NCI-H1105 treated with DMSO at 0.1 percent for 48 hours (cell line): ENCODE measurements at places on chromosomes 3 and 15.

DNA sequence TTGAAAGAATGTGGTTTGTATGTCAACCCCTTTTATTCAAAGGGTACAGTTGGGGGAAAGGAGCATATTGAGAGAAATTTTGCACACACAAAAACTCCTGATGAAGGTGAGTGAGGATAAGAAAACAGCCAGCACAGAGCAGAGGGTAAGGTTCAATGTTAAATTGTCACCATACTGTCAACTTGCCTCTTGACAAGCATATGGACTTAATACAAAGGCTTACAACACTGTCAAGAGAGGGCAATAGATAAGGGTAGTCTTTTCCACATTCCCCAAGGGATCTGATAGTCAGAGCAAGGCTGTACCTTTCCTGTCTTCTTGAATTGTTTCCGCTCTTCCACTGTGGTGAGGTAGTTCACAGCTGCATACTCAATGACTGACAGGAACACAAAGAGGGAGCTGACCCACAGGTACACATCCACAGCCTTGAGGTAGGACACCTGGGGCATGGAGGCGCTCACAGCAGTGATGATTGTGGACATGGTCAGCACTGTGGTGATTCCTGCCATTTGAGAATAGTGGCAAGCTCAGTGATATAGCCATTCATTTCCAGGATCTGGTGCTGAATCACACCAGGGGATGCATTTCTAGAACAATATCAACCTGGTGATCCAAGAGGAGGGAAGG lies 20.4 kb upstream of the RIOX2 start:
- no peak for DNase-seq

GRCh38 chr3:194058189-194058571 lies 77.8 kb upstream of the HES1 start:
- peak; percentile 93 for DNase-seq

GRCh38 chr3:158522221-158523136 lies 48.5 kb upstream of the MLF1 start:
- no peak for DNase-seq

DNA sequence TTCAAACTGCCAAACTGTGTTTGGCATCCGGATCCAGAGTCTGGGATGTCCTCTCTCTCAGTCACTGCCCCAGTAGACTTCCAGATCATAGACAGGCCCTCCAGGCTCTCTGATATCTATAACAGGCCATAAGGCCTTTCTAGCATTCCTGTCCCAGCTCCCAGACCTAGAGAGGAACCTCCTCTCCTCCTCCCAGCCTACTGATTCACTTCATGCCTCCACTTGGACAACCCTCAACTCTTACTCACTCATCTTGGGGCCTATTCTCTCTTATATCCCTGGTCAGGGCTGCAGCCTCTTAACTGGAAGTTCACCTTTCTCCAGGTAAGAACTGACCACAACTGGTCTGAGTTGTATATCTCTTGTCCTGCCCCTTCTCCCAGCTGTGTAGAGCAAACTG lies 253.7 kb upstream of the TRIM42 start:
- DNase-seq = no peak

DNA sequence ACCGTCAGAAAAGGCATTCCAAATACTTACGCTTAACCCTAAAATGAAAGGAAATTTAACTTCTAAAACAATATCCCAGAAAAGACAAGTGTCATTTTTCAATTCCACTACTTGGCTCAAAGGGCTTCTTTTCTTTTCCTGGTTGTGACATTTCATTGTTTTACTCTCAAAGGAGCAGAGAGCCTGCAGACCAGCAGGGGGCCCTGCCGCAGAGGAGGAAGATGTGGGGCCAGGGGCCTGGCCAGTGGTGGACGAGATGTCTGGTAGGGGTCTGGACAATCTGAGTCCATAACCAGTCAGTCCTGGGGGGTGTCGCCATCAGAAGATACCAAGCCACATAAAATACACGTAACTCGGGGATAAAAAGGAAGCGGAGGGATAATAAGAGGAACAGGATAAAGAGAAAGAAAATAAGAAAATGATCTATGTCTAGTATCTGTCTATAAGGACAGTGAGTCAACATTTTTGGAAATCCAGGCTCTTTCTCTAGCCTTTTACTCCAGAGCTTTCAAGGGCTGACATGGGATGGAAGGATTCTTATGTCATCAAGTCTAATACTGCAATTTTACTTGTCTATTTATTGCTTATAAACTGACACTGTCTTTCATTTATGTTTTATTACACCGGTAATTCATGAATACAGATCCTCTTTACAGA lies 54.2 kb upstream of the ARHGEF3 start:
- no peak for DNase-seq

- no peak for DNase-seq
Measured at GRCh38 chr3:166764698-166765318, 615.3 kb downstream of the ZBBX start.

GRCh38 chr3:159989973-159990846 lies 1.6 kb downstream of the IL12A start:
- DNase-seq = no peak

DNA sequence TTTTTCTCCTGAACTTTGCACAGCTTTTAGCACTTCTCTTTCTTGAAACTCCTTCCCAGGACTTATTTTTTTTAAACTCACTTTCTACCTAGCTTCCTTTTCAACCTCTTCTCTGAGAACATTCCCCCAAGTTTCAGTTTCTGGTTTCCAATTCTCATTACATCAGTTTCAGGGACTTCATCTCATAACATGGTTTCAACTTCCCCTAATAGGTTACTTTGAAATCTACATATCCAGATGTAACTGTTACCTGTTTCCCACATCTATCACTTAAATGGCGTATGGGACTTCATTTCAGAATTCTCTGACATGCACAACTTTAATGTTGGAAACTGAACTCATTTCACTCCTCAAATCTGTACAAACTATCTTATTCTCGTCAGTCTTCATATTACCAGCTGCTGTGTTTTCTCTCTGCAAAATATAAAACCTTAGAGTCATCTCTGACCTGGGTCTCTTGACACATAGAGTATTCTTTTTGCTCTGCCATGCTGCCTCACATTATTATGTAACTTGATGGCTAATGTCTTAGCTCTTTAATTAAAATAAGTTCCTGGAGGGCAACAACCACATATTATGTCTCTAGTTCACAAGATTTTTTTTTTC lies 58.4 kb downstream of the NME9 start:
- no peak for DNase-seq

- DNase-seq = no peak
Measured at GRCh38 chr3:64900156-64900555, 212.4 kb upstream of the ADAMTS9 start.

- DNase-seq = peak; percentile 40
Measured at GRCh38 chr15:52735231-52736089, 54.7 kb downstream of the ONECUT1 start.

- DNase-seq = no peak
Measured at GRCh38 chr15:39599871-39600270, 19.0 kb downstream of the THBS1 start.

DNA sequence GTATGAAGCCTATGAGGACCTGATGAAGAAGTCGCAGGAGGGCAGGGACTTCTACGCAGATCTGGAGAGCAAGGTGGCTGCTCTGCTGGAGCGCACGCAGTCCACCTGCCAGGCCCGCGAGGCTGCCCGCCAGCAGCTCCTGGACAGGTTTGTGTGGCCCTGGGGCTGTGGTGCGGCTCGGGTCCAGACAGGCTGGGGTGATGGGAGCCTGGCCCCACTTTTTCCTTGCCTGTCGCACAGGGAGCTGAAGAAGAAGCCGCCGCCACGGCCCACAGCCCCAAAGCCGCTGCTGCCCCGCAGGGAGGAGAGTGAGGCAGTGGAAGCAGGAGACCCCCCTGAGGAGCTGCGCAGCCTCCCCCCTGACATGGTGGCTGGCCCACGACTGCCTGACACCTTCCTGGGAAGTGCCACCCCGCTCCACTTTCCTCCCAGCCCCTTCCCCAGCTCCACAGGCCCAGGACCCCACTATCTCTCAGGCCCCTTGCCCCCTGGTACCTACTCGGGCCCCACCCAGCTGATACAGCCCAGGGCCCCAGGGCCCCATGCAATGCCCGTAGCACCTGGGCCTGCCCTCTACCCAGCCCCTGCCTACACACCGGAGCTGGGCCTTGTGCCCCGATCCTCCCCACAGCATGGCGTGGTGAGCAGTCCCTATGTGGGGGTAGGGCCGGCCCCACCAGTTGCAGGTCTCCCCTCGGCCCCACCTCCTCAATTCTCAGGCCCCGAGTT lies 29.0 kb downstream of the PTPN23 start:
- DNase-seq = no peak

GRCh38 chr3:189236352-189236751 lies 64.6 kb downstream of the TPRG1 start:
- DNase-seq = no peak

DNA sequence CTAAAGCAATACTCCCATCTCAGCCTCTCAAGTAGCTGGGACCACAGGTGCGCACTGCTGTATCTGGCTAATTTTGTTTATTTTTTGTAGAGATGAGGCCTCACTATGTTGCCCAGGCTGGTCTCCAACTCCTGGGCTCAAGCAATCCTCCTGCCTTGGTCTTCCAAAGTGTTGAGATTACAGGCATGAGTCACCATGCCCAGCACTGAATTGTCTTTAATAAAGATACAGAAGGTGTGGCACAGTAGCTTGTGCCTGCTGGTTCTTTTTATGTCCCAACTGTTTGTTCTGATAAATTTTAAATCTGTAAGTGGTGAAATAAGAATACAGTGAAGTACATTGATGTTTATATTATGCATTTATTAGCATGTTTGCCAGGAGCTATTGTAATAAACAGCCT lies 20.6 kb upstream of the TRAK1 start:
- no peak for DNase-seq

DNA sequence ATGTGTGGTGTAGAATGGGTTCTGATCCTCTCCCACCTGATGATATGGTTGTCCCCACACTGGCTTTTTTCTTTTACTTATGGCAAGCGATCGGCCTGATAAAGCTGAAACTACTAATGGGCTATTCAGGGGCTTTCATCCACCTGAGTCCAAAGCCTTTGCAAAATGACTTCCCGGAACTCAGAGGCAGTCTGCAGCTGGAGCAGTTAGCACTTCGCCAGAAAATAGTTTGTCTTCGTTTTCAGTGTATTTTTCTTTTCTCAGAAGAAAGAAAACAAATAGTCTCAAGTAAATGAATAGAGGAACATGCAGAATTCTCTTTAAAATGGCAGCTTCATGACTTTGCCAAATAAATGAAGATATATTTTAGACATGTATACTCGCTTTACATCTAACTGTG lies 306.0 kb upstream of the ADAMTS9 start:
- DNase-seq = no peak

DNA sequence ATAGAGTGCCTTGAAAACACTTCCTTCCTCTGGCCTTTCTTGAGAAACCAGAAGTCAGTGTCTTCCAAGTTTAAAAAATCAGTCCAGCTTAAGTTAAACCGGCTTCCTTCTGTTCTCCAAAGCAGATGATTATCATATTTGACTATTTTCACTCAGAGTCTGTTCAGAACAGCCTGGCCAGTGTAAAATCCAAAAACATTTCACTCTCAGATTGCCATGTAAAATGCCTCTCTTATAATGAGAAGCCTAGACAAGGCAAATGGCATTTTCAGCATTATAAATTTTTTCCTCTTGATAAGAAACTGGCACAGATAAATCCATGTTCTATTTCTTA lies 193.5 kb downstream of the TNIK start:
- DNase-seq = no peak

- DNase-seq = no peak
Measured at GRCh38 chr3:138451595-138452162, 17.3 kb downstream of the ESYT3 start.

- DNase-seq = no peak
Measured at GRCh38 chr15:75554717-75555116, 24.4 kb downstream of the PTPN9 start.

- DNase-seq = no peak
Measured at GRCh38 chr15:76162036-76162398, 102.2 kb downstream of the TMEM266 start.

- no peak for DNase-seq
Measured at GRCh38 chr3:41518626-41519025, 319.3 kb downstream of the CTNNB1 start.

DNA sequence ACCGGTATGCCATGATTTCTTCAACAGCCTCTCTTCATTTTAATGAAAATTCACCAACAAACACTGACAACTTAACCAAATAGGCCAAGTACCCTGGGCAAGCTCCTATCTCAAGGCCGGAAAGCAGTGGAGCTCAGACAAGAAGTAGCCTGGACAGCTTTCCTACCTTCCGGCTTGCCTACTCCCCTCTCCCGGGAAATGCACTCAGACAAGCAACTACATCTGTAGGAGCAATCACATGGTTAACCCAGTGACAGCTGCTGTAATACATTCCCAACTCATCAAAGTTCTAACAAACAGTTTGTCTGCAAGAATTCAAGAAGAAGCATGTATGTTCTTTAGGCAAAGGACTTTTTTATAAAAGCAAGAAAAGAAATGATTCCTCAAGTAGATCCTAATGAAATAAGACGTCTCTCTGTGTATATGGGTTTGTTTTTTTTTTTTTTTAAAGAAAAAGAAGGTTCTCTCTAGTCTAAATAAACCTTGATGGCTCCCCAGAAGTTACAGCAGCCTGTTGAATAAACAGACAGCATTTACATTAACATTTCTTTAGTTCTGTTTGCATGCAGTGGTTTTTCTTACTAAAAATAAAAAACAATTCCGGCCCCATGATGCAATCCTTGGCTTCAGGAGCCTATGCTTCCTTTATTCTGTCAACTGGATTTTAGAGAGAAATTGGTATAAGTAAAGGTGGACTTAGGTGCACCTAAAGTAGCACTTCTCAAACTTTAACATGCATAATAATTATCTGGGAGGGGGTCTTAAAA lies 278.7 kb downstream of the NEK10 start:
- no peak for DNase-seq

DNA sequence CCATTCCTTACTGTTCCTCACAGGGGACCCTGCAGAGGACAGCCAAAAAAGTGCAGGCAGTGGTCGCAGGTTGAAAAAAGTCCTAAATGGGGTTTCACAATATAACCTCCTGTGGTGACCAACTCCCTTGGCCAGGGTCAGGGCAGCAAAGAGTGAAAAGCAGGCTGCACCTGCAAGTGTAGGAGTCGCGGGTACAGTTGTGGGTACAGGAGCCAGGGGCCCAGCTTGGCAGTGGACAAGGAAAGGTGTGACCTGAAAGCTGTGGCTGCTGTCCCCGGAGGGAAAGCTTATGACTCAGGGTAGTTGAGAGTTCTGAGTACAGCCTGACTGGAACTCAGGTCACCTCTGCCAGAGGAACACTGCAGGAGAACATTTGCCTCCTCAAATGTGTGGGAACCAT lies 1114.1 kb downstream of the ROBO2 start:
- no peak for DNase-seq

GRCh38 chr3:70400194-70400593 lies 87.8 kb upstream of the MDFIC2 start:
- no peak for DNase-seq

DNA sequence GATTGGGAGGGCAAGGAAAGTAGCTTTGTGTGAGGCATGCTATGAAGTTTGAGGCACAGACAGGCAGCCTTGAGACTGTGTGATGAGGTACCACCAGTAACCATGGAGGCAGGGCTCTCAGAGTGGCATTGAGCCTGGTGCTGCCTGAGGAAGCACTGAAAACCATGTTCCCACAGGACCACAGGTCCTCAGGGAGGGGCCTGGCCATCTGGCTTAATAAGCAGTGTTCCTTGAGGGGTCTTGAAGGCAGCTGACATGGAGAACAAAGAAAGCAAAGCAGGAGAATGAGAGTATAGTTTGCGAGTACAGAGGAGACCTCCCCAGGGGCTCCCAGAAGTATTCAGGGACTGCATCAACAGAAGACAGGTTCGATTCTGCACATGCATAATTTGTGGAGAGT lies 346.6 kb downstream of the EPHB1 start:
- DNase-seq = no peak
